ENCODE measurements at places on chromosomes 11 and 22.

GRCh38 chr11:126405374-126405773 is 49.9 kb downstream of the ST3GAL4 start:
- DNase-seq = no peak

DNA sequence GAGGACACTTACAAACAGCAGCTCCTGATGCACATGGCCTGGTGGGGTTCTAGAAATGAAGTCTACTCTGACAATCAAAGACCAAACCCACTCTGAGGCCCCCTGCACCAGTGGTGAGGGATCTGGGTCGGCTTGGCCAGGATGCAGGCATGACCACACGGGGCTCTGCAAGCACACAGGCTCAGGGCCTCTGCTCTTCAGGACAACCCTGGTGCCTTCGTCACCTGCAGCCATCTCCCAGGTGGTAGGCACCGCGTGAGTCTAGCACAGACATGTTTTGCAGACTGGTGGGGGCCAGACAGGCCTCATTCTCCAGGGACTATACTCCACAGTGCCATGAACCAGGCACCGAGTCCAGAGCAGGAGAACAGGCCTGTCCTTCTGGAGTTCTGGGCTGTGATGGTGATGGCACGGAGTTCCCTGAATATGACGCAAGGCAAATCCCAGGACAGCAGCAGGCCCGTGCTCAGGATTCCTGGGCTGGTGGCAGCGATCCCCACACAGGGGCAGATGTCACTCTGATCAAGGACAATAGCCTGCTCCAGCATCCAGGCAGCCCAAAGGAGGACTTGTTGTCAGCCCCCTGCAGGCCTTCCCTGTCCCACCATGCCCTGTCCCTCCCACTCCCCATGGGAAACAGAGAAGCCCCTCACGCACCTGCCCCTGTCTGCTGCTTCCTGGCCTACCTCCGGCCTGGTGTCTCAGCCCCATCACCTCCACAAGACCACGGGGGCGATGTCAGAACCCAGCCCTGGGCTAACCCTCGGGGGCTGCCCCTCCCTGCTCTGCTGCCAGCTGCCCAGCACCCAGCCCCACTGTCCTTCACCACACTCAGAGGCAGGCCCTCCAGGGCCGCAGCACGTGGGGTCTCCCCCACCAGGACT is 36.1 kb downstream of the GNB1L start:
- DNase-seq = no peak

GRCh38 chr11:112769170-112769569 is 192.1 kb upstream of the NCAM1 start:
- no peak for DNase-seq

DNA sequence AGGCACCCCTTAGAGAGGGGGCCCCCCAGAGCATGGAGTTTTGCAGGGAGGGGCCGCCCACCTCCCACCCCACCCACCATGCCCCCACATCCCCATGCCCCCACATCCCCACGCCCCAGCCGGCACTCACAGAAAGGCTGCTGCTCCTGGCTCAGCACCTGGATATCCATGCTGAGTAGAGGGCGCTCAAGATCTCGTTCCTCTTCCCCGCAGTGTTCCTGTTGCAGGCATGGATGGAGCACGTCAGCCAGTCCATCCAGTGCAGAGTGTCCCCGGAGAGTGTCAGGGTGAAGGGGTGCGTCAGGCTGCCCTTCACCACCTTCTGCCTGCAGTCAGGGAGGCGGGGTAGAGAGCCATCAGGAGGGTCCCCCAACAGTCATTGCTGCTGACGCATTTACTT is 156.2 kb downstream of the CRYBB2 start:
- no peak for DNase-seq

DNA sequence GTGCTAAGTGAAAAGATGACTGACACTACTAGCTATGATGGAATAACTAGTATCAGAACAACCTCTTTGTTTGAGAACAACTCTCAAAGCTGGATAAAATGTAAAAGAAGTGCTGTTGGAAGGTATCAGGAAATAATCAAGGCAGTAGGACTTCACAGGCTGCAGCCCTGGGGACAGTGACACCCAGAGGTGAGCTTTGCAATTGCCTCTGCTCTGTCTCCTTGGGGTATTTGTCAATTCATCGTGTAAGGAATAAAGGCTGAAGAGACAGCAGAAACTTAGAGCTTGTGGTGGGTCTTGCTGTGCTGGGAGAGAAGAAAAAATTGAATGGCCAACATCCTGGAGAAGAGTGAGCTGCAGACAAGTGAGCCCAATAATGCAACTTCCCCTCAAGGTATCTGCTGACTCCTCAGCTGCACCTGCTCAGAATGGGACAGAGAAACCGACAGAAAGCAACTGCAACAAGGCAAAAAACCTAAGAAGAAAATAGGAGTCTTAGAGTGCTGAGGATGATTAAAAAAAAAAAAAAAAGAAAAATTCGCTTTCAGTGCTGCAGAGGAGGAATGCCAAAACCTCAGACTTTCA is 141.1 kb downstream of the RCN1 start:
- peak; percentile 8 for DNase-seq

GRCh38 chr11:59198726-59199125 is 14.0 kb downstream of the MPEG1 start:
- no peak for DNase-seq

DNA sequence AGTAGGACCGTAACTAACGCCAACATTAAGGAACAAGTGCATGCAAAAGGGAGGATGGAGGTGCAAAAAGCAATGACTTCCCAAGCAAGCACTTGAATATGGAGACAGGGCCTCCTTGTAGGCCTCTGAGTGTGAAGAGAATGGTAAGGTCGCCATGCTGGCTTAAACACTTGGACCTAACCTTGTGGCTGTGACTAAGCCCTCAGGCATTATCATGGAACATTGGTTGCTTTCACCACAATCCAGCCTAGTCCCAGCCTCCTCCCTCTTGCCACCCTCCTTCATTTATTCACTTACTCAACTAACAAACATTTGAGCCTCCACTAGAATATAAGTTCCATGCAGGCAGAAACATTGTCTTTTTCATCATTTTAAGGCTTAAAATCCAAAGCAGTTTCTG is 11.9 kb upstream of the SYTL2 start:
- peak; percentile 21 for DNase-seq

DNA sequence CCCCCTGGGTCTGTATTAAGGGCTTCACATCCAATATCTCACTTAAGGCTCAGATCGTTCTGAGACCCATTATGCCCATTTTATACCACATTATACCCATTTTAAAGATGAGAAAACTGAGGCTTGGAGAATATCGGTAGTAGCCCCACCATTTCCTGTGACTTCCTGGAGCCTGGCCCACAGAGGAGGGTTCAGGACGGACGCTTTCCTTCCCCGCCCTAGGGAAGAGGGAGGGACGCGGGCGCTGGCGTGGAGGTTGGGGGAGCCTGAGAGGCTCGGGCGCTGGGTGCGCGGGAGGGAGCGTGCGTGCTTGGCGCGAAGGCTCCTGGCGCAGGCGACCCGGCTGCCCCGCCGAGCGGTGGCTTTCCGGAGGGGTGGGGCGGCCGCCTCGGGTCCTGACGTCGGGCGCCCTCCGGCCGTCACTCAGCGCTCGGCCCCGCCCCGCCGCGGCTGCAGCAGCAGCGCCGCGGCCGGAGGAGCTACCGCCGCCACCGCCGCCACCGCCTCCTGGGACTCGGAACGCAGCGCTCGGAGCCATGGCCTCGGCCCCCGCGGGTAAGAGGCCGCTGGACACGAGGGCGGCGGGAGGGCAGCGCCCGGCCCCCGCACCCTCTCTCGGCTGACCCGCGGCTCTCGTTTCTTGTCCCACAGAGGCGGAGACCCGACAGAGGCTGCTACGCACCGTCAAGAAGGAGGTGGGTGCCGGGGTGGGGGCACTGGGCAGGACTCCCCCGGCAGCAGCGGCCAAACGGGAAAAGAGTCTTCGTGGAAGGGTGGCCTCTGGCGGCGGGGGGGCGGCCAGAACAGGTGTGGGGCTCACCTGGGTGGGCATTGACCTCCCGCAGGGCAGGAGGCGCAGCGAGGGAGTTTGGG is at the start of gene SGSM1:
SGSM1 (plus strand) TSS at position 422 of the 873 bp plus-strand sequence; CDS start at position 537, 115 bp downstream.
- peak; percentile 9 for DNase-seq

GRCh38 chr11:113577356-113578032 is 102.3 kb upstream of the DRD2 start:
- no peak for DNase-seq

- no peak for DNase-seq
These were observed 66.5 kb upstream of the GRAMD1B start for GRCh38 chr11:123363556-123363955.

- no peak for DNase-seq
These were observed 369.6 kb upstream of the CADM1 start for GRCh38 chr11:115873813-115874212.

DNA sequence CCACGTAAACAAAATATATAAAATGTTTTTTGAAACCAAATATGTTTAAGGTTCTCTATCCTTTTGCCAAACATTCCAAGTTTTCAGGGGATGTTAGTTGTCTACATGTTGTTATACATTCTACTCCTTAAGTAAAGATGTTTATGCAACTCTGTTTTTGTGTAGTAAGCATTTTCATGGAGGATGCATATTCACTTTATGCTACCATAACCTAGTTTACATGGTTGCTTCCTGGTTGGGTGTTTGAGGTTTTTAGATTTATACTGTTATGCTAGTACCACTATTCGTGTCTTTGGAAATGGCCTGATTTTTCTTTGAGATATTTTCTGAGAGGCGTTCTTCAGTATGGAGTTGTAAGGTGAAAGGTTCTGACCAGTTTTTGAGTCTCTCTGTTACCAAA is 131.1 kb upstream of the SORL1-AS1 start:
- DNase-seq = no peak
